ENCODE measurements at places on chromosomes 16 and 17.

GRCh38 chr17:75619506-75620431 is 13.5 kb upstream of the SMIM5 start:
- DNase-seq = peak; percentile 19

GRCh38 chr17:14752011-14752410 is 451.1 kb downstream of the HS3ST3B1 start:
- no peak for DNase-seq

DNA sequence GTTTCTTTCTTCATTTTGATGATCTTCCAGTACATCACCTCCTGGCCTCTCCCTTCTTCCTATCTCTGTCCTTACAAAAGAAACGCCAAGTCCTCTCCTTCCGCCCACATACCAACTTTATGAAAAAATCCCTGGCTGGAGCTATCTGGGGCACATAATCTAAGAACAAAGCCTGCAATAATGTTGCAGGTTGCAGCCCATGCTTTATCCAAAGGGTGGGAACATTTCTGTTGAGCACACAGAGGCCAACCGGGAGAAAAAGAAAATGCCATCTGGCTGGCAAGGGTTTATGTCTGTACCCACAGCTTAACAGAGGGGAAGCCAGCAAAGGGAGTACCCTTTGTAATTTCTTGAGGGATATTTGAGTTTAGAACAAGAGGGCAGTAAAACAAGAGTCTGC is 409.6 kb downstream of the SOX9 start:
- no peak for DNase-seq

- no peak for DNase-seq
Observed at GRCh38 chr16:55083052-55083451, 152.4 kb downstream of the IRX5 start.

- DNase-seq = no peak
Observed at GRCh38 chr17:47837401-47838039, 3.6 kb downstream of the SCRN2 start.

DNA sequence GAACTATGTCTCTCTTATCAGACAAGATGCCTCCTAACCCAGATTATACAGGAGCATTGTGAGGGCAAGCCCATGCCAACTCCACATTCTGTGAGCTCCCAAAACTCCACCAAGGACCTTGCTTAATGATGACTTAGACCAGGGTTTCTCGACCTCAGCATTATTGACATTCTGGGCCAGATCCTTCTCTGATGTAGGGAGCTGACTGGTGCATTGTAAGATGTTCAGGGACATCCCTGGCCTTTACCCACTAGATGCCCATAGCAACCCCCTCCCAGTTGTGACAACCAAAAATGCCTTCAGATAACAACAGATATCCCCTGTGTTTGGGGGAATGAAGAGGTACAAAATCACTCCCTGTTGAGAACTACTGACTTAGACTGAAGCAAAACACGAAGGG is 43.6 kb downstream of the HOXB1 start:
- no peak for DNase-seq

DNA sequence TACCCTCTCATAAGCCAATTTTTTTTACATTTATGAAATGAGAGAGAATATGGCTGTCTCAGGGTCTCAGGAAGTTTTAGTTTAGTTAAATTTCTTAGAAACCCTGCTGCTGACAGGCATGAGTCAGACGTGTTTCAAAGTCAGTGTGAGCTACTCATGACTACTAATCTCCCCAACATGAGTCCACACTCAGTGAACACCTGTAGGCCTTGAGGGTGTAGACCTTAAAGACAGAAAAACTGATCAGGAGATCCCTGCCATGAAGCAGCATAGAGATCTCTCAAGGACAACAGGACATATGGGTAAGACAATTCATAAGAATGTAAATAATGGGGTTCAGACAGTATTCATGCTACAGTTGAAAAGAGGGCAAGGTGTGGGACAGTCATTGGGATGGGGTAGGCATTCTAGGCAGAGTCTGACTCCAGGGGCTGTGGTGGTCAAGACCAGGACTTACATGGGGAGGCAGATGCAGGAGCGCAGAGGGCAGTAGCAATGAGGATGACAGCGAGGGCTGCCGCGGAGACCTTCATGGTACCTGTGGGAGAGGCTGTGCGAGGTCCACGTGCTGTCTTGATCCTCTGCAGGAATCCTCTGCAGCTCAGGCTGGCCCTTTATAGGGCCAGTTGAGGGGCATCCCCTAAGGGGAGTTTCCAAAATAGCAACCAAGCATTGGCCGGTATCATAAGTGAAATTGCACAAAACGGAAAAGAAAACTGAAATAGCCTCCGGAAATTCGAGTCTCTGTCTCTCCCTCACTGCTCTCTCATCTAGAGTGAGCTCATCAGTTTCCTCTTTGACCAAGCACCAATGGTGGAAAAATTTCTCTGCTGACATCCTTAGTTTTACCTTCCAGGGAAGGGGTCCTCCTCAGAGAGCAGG is at the start of gene CCL5:
Gene CCL5, minus strand, starts transcription at position 588 of the 882 bp plus-strand sequence.
- peak; percentile 76 for DNase-seq

DNA sequence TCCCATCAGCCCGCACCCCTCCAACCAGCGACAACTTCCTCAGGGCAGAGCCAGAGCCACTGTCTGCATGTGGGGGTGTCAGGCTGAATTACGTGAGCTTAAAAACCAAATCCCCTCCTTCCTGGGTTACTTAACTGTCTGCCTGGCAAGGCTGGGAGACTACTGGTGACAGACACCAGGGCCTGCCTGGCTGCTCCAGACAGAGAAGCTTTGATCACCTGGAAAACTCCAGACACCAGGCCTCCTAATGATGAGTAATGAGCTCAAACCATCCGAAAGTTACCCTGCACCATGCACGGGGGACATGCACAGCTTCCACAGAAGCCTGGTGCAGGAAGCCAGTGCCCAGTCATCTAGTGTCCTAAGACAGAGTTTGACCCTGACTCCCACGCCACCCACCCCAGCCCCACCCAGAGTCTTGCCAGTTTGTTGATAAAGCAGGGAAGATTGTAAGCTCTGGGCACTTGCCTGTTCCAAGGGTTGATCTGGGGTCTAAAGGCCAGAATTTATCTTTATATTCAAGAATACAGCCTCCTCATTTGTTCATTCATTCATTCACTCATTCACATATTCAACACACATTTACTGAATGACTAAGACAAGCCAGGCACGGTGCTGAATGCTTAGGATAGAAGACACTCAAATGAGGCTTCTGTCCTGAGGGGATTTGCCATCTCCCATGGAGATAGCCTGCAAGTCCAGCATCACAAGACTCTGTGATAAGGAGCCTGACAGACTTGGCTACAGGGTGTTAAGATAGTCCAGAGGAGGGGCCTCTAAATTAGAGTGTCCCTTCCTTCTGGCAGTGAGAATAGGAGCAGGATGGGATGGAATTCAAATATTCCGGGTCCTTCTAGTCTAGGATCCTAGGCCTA is 7.2 kb upstream of the CCDC182 start:
- no peak for DNase-seq

GRCh38 chr17:9162275-9162985 is 141.1 kb downstream of the NTN1 start:
- no peak for DNase-seq

- DNase-seq = no peak
Observed at GRCh38 chr17:58911741-58912343, 156.2 kb downstream of the PPM1E start.

GRCh38 chr16:19184823-19185509 is 16.9 kb downstream of the SYT17 start:
- no peak for DNase-seq

GRCh38 chr17:57577751-57578607 is 167.1 kb downstream of the CCDC182 start:
- no peak for DNase-seq

- no peak for DNase-seq
Observed at GRCh38 chr17:38809828-38810227, 10.5 kb upstream of the PIP4K2B start.

DNA sequence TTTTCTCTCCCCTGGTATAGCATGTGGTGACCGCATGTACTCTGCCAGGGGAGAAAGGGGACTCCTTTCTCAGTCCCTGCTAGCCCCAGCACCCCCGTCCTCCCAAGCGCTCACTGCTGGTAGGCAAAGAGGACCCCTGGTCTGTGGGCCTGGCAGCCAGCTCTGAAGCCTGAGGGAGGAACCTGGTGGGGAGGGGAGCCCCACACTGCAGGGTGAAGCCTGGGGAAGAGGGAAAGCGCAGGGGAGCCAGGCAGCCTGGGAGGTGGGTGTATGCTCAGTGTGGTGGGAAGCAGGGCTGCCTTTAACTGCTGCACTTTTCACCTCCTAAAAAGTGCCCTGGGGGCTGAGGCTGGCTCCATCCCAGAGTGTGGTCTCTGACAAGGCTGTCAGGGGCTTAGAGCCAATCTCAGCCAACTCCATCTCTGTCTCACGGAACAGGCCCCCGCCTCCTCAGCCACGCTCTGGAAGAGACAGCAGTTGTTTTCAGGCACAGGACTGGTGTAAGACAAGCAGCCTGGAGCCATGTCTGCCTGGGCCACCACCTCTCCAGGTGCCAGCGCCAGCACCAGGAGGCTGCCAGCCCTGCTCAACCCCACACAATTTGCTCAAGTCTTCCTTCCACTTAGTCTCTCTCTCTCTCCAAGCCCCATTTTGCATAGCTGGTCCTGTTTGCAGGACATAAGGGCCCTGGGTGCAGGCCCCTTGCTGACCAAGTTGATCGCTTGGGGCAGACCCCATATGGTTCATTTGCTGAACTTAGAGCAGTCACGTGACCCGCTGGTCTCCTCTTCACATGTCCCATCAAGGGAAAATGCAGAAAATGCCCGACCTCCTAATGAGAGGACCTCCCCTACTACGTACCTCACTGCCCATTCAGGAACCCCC is 14.7 kb upstream of the TBX2 start:
- no peak for DNase-seq

- DNase-seq = no peak
Observed at GRCh38 chr17:11238705-11239104, 2.3 kb upstream of the SHISA6 start.

DNA sequence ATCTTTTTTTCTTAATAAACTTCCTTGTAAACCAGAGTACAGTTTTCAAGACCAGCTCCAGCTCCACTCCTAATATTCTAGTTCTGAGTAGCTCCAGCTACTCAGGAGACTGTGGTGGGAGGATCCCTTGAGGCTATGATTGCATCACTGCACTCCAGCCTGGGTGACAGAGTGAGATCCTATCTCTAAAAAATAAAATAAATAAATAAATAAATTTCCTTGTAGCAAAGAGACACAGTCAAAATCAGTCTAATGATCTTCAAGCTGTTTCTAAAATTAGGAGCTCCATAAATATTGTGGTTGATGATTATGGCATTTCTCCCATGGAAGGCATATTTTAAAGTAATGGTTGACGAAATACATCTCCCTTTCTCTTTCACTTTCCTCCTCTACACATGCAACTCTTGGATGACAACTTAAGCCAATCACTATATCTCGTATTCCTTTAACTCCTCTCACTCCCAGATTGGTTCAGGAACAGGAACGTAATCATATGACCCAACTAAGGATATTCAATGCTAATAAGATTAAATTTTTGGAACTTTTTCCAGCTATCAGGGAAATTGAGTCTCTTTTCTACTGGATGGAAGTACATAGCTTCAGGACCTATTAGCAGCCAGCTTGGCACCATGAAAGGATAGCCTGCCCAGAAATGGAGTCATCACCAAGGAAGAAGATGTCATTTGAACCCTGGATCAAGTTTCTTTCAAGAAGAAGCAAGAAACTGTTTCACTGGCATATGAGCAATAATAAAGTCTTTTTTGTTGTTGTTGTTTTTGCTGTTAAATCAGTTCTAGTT is 42.1 kb upstream of the TAOK1 start:
- DNase-seq = no peak

DNA sequence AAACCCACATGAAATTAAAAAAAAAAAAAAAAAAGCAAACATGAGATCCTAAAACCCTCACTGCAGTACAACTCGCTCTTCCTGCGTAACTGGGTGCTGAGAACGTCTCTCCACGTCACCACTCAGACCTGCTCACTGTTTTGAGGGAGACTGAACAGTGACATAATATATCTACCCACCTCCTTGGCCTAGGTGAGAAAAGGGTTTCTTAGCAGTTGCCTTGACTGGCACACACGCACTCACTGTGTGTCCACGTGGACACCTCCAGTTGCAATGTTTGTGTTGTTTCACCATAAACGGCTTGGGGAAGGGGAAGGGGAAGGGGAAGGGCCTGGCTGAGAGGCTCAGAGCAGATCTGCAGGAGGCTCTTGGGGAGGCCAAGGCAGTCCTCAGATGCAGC is 32.0 kb downstream of the FANCA start:
- no peak for DNase-seq

- no peak for DNase-seq
Observed at GRCh38 chr16:68396481-68396880, 51.8 kb downstream of the SMPD3 start.

DNA sequence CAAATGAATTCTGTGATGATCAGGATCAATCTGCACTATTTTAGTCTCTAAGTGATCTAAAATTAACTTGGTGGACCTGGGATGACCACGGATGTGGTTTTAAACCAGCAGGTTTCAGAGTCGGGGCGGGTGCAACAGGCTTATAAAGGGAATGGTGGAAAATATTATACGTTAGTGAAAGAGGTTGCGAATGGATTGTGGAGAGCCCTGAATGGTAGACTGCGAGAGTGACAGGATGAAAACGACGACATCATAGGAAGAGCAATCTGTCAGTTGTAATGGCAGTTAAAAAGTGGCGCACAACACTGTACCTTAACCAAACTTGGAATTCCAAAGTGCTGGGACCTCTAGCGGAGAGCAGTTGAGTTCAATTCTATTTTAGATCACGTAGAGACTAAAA is 1.2 kb upstream of the CYB5B start:
- DNase-seq = no peak

DNA sequence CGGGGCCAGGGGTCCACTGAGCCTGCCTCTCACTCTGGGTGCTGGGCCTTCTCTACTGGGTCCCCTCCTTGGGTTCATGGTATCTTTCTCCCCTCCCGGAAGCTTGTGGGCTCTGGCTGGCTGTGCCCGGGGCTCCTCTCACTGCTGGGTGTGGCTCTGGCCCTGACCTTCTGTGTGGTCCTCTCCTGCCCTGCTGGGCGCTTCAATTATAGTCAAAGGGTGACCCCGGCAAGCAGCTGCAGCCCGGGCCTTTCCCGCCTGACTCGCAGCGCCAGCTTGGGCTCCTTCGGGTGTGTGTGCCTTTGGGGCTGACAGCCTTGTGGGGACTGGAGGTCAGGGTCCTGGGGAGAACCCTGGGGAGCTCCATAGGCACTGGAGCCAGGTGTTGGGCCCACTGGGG is 54.2 kb upstream of the PVALEF start:
- DNase-seq = no peak

DNA sequence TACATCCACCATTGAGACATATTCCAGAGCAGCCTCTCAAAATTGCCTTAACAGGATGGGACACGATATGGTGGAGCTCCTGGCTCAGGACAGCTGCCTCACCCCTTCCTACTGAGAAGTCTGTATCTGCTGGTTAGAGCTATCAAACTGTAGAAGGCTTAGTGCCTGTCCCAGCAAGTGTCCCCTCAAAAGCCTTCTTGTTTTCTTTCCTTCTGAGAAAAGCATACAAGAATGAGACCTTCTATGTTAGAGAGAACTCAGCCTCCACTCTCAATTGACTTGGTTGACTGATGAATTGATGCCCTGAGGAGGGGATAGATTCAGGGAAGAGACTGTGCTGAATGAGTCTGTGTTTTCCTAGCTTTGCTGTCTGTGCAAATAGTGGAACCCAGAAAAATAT is 2020.9 kb downstream of the TP53TG3F start:
- DNase-seq = no peak

GRCh38 chr16:67767953-67768352 is 38.4 kb downstream of the RANBP10 start:
- DNase-seq = no peak
